NCI-H2029 treated with DMSO at 0.1 percent for 48 hours (cell line): ENCODE measurements at places on chromosomes 6 and 20.

DNA sequence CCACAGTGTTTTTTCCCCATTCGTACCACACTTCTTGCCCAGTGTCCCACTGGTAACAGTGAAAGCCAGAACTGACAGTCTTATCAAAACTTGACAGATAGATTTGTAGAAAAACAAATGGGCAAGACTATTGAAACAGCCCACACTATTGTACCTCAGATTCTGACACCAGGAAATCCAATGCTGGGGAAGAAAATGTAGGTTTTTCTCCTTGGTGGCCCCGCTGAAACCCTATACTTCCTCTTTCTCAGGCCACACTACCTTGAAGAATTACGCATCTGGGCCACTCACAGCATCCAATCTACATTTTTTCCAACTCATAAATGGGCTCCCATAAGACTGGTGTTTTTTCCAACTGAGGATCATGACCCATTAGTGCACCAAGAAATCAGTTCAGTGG lies 90.9 kb upstream of the HDDC2 start:
- DNase-seq: no peak

GRCh38 chr20:47989957-47990356 lies 204.7 kb upstream of the SULF2 start:
- no peak for DNase-seq

GRCh38 chr6:11738661-11739375 lies 39.8 kb downstream of the ADTRP start:
- DNase-seq: no peak

DNA sequence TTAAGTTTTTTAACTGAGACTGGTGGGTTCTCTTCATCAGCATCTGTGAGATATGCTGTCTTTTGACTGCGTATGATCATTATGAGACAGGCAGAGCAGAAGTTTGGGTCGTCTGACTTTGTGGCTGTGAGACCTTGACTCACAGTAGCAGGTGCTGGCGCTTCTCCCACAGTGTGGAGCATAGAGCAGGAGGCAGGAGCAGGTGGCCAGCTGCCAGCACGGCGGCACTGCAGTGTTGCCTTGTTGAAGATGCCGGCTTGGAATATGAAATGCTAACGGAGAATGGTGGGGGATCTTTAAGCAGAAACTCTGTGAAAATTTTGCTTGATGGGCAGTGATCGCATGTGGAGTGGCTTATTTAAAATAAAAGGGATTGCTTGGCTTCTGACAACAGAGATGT lies 105.0 kb downstream of the TIAM2 start:
- DNase-seq: peak; percentile 35

GRCh38 chr20:13858439-13858838 lies 73.6 kb downstream of the NDUFAF5 start:
- no peak for DNase-seq

DNA sequence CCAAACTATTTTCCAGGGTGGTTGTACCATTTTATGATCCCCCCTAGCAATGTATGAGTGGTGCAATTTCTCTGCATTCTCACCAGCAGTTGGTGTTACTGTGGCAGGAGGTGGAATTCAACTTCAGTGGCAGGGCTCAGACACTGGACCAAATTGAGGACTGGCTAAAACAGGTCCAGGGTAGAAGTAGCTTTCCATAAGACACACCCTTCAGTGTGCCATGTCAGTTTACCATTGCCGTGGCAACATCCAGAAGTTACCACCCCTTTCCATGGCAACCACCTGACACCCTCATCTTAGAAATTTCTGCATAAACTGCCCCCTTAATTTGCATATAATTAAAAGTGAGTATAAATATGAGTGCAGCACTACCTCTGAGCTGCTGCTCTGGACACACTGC lies 180.7 kb upstream of the GGTLC1 start:
- no peak for DNase-seq

DNA sequence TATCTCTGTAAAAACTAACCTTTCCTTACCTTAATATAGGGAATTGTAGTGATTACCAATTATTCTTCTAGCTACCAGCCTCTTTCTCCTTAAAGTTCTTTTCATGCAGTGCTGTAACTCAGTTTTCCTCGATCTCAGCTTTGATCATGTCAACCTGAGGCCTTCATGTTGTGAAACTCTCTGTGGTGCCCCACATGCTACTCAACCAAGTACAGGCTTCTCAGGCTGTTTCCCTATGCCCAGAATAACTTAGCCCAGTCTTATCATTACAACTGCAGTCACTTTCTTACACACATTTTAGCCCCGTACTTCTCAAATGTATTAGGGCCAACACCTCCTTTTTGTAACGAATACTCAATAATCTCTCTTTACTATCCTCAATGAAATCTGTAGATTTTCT lies 90.1 kb upstream of the SUPT3H start:
- no peak for DNase-seq

DNA sequence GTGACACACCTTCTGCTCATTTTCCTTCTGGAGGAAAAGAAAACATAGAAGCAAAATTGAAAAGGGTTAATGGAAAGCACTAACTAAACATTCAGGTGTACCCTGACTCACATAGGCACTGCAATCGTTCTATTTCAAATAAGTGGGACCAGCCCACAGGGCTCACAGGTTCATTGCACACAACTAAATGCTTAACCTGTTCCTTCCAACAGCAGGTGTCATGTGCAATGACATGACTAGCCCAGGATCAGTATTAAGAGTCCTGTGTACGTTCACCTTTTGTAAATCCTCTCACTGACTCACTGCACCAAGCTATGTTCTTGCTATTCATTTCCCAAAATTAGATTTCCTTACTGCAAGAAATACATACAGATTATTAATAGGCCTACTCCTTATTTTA lies 151.3 kb downstream of the GMPR start:
- DNase-seq: no peak

GRCh38 chr6:163708466-163708865 lies 293.9 kb downstream of the QKI start:
- no peak for DNase-seq

- DNase-seq: no peak
Measured at GRCh38 chr6:132227904-132228303, 173.4 kb downstream of the MOXD1 start.

GRCh38 chr20:52793339-52793963 lies 178.7 kb upstream of the TSHZ2 start:
- DNase-seq: no peak

DNA sequence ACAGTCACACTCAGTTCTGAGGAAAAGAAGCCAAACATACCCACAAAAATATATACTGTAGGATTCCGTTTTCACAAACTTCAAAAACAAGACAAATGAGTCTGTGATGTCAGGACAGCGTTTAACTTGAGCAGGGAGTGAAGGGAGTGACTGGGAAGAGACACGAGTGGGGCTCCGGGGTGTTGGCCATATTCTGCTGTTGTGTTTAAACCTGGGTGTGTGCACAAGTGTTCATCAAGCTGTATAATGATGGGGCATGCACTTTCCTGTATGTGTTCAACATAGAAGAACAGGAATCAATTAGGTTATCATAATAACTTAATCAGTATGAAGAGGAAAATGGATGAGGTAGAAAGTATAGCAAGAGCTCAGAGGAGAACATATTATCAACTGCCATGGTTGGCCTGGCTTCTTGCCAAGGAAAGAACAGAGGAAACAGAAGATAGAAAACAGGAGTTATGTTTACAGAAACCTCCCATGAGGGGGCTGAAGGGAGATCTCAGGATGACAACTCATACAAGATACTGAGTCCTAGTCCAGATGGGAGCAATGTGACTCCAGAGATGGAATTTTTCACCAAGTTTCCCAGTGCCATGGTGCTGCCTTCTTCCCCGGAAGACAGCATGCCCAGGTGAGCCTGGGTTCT lies 15.1 kb upstream of the AFDN start:
- DNase-seq: no peak

GRCh38 chr6:139942331-139942730 lies 567.9 kb upstream of the CITED2 start:
- no peak for DNase-seq

DNA sequence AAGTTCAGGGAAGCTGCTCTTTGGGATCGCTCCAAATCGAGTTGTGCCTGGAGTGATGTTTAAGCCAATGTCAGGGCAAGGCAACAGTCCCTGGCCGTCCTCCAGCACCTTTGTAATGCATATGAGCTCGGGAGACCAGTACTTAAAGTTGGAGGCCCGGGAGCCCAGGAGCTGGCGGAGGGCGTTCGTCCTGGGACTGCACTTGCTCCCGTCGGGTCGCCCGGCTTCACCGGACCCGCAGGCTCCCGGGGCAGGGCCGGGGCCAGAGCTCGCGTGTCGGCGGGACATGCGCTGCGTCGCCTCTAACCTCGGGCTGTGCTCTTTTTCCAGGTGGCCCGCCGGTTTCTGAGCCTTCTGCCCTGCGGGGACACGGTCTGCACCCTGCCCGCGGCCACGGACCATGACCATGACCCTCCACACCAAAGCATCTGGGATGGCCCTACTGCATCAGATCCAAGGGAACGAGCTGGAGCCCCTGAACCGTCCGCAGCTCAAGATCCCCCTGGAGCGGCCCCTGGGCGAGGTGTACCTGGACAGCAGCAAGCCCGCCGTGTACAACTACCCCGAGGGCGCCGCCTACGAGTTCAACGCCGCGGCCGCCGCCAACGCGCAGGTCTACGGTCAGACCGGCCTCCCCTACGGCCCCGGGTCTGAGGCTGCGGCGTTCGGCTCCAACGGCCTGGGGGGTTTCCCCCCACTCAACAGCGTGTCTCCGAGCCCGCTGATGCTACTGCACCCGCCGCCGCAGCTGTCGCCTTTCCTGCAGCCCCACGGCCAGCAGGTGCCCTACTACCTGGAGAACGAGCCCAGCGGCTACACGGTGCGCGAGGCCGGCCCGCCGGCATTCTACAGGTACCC lies at the start of gene ESR1:
Gene ESR1, plus strand, starts transcription at position 170 of the 858 bp plus-strand sequence. Its CDS starts 231 bp downstream, at position 401.
- no peak for DNase-seq

- DNase-seq: no peak
Measured at GRCh38 chr6:53436526-53437303, 88.0 kb upstream of the ELOVL5 start.

DNA sequence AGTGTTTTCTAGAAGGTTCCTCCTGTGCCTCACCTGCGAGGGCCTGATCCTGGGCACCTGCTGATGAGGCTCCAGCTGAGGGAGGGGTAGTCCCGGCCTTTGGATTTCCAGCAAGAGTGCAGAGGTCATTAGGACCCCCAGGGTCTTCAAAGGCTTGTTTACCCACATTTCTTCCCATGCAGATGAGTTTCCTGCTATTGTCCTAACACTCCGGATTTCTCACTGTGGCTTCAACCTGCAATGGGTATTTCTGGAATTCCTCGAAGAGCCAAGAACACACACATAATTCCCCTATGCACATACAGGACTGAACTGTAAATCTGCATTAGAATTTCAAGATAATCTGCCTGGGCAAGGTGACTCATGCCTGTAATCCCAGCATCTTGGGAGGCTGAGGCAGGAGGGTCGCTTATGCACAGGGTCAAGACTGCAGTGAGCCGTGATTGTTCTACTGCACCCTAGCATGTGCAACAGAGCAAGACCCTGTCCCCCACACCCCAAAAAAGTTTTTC lies 53.9 kb downstream of the ADNP start:
- DNase-seq: no peak

- no peak for DNase-seq
Measured at GRCh38 chr6:98639089-98639635, 195.2 kb upstream of the POU3F2 start.

GRCh38 chr6:168349718-168350210 lies 30.2 kb upstream of the DACT2 start:
- DNase-seq: no peak

DNA sequence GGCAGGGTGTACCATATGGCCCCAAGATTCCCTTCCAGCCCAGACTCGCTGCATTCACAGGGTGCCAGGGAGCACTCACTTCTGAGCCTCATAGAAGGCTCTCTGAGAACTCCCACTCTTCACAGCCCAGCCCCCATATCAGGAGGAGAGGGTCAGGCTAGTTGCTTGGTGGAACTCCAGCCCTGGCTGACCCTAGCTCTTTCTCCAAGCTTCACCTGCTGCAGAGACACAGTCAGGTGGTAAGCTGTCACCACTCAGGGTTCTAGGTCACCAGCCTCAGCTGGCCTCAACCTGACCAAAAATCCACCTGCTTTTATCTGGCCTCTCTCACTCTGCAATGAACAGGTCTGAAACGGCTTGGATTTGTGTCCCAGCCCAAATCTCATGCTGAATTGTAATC lies 162.7 kb upstream of the MLN start:
- DNase-seq: no peak

DNA sequence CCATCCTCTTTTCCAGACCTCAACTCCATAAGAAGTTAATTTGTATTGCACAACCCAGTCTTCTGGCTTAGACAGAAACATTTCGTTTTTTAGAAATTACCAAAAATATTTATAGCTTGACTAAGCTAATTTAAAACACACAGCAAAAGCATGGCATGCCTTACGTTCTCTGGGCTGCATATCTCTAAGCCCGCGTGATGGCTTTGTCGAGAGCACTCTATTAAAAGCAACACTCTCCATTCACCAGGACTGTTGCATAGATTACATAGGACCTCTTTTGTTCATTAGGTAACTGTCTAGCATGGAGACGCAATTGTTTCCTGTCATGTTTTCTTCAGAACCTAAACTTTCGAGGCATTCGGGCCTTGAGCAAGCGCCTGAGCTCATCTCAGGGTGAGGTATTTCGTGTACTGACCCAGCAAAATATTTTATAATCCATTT lies 104.5 kb downstream of the IBTK start:
- no peak for DNase-seq

GRCh38 chr20:24506146-24506545 lies 36.7 kb downstream of the SYNDIG1 start:
- DNase-seq: no peak

DNA sequence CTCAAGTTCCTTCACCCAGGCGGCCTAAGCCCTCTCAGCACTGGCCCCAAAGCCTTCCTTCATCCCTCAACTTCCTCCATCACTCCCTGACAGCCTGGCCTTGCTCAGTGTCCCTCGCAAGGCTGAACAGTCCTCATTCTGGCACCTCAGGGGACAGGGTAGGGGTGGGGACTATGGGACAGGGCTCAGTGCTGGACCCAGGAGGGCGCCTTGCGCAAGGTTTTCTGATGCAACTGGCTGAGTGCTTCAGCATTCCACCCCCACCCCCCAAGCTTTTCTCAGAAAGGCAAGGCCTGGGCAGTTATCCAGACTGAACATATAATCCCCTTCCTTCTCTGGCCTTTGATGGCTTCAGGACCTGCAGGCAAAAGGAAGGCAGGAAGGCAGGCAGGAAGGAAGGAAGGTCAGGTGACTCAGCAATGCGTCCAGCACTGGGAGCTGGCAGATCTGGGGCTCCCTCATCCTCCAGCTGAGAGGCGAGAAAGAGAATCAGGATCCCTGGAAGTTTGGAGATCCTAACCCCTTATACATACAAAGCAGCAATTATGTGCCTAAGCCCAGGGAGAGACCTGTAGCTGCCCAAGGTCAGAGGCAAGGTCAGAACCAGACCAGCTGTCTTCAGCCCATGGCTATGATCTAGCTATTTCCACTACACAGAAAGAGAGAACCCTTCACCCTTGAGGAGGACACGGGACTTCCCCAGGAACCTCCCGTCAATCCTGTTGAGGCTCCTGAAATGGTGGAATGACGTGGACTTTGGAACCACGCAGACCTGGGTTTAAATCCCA lies 8.6 kb upstream of the TRIB3 start:
- no peak for DNase-seq

GRCh38 chr6:47027315-47027714 lies 14.8 kb downstream of the ADGRF1 start:
- DNase-seq: no peak
